Activated T-helper 17 cell treated with anti-CD3 and anti-CD28 coated beads, Interleukin-2, amount 50 U/mL, for 72 hours (primary cell): ENCODE measurements at places on chromosomes 13 and 19. TPM values are rescaled to one million over a fixed set of nuclear protein-coding genes. Genes with fewer than 3 reads are reported as not detected.
A peak's percentile ranks its signal among the peaks of the same experiment; 100 is the strongest.

DNA sequence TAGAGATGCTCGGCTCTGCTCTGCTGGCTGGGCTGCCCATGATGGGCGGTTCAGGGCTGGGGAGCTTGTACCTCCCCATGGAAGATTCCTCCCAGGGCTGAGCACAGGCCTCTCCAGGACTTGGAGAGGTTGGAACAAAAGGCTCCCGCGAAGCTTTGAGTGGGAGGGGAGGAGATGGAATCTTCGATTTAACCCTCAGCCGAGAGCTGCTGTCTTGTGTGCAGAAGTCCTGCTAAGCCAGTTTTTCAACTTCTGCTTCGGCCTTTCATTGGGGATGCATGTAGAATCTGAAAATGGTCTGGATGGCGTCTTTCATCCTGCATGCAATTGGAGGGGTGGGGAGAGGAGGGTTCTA is 163.3 kb downstream of the KDM4B start:
- ATAC-seq: no peak

Gene ZNF439
- 16.5 TPM for total RNA-seq

Gene SOX1
- total RNA-seq: not detected

DNA sequence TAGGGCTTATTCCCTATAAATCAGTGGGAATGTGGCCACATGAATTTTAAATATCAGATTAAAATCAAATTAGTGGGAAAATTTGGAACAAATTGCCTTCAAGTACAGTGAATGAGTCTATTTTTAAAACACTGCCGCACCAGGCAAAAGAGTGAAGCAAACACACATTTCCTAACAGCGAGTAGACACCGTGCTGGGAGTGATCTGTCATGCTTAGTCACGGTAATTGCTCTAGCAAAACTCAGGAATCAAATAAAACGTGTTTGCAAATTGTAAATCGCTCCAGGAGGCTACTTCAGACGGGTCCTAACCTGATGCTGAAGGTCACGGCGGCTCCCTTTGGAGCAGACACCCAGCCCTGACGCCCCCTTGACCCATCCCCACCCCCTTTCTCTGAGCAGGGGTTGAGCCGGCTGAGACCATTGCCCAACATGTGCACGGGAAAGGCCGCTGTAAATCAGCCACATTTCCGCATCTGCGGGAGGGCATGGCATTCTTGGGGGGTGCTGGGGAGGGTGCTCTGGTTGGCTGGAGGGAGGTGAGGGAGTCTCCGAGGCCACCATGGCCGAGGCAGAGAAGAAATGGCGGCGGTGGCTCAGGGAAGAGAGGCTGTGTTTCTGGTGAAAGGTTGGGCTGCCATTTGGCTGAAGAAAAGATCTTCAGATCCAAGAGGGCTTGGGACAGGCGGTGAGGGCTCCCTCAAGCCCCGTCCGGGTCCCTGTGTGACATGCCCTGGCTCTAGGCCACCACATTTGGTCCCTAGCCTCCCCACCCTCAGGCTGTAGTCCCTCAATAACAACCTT is 8.9 kb downstream of the CEBPA start:
- no peak for ATAC-seq

- ATAC-seq: no peak
These were observed 216.4 kb downstream of the DCT start for GRCh38 chr13:94263038-94263437.

Gene USPL1
- 18.6 TPM for total RNA-seq

GRCh38 chr13:29849071-29849631 is 1.3 kb downstream of the UBL3 start:
- peak; percentile 26 for ATAC-seq

- ATAC-seq: peak; percentile 100
These were observed at the start of gene ZNF528 for GRCh38 chr19:52397310-52398080. Gene ZNF528 (plus strand): TSS chr19:52397849. CDS start chr19:52402014, 4,165 bp downstream.

GRCh38 chr13:39401756-39402155 is 201.2 kb downstream of the LHFPL6 start:
- ATAC-seq: no peak

GRCh38 chr19:2468596-2468995 is 7.3 kb upstream of the GADD45B start:
- ATAC-seq: no peak

DNA sequence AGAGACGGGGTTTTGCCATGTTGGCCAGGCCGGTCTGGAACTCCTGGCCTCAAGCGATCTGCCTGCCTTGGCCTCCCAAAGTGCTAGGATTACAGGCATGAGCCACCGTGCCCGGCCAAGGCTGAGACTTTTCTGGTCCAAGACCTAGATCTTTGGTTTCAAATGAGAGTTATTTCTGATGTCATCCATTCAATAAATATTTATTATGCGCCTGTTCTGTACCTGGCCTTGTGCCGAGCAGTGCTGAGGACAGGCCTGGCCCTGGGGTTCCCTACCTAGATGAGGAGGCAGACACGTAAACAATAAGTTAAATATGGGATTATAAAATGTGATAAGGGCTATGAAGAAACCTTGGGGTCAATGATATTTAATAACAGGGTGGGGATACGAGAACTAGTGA is 4.5 kb downstream of the RELB start:
- ATAC-seq: no peak

DNA sequence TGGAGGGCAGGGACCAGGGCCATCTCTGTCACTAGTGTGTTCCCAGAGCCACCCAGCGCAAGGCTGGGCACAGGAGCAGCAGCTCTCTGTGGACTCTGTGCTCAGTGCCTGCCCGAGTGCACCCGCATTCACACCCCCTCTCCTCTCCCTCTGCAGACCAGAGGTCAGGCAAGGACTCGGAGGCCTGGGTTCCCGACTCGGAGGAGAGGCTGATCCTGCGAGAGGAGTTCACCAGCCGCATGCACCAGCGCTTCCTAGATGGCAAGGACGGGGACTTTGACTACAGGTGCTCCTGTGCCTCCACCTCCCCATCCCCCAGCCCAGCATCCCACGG is 10.2 kb downstream of the CCDC97 start:
- ATAC-seq: no peak

DNA sequence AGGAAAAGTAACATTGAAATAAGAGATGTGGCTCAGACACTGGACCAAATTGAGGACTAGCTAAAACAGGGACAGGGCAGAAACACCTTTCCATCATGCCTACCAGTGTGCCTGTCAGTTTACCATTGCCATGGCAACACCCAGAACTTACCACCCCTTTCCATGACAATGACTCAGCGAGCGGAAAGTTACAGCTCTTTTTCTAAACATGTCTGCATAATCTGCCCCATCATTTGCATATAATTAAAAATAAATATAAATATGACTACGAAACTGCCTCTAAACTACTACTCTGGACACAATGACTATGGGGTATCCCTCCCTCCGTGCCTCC is 96.0 kb downstream of the UBL3 start:
- no peak for ATAC-seq

Gene MATK
- total RNA-seq: 17.1 TPM

DNA sequence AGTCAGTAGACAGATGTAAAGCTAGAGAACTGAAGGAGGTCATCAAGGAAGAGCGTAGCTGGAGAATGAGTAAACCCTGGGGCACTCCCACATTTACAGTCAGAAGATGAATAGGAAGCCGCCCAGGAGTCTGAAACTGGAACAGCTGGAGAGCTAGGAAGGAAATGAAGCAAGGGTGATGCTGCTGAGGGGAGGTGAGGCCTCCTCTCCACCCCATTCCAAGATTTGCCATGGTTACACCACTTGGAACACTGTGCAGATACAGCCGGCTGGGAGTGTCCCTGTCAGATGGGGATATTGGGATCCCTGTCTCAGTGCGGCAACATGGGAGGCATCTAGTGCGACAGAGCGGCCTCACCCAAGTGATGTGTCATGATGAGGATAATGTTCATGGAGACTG is 51.8 kb upstream of the GPI start:
- no peak for ATAC-seq

Gene TEX26
- not detected for total RNA-seq
